Renal cortex interstitium (tissue), 15 donors: ENCODE measurements at places on chromosomes 13 and 19. TPM values are rescaled to one million over a fixed set of nuclear protein-coding genes. Genes with fewer than 3 reads are reported as not detected.

GRCh38 chr19:591099-591958 lies 1.6 kb downstream of the HCN2 start:
- DNase-seq = no peak

GRCh38 chr19:54023191-54023590 lies 31.8 kb downstream of the CACNG6 start:
- no peak for DNase-seq

DNA sequence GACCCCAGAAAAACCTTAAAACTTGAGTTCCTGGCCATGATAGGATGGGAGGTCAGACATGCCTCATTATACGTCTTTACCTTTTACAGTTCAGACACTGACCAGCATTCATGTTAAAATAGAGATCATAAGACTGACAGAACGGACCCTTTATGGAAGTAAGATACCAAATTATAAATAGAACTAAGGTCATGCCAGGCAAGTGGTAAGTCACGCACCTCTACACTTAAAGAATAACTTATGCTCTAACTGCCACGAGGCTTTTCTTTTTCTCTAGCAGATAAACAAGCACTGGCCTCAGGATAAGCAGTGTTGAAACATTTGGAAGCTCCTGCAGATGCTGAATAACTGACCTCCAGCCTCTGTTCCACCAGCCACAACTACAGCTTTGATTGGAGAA lies 28.4 kb downstream of the GPR42 start:
- DNase-seq = no peak

DNA sequence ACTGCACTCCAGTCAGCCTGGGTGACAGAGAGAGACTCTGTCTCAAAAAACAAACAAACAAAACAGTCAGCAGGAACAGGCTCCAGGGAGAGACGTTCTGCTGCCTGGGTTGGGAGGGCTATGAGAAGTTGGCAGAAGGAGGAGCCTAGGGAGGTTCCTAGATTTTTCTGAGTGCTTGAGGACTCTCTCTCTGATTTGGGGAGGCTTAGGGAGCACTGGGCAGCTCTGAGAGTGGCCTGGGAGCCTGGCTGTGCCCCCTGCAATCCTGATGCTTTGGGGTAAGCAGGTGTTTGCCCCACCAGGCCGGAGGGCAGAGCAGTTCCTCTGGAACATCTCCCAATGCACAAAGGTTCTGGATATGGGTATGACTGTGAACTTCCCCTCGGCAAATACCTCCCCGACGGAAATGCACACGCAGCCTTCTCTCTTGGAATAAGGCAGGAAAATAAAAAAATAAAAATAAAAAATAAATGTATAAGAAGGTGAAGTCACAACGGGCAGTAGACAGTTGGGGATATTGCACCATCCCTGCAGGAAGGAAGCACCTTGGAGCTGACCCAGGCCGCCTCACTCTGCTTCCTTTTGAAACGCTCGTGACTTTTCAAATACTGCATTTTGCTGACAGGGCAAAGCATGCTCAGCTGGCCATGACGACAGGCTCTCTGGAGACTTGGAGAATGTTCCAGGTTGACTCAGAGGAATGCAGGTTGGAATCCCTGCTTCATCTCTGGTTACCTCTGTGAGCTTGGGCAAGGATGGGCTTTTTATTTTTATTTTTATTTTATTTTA lies 26.5 kb upstream of the HOMER3 start:
- DNase-seq = no peak

DNA sequence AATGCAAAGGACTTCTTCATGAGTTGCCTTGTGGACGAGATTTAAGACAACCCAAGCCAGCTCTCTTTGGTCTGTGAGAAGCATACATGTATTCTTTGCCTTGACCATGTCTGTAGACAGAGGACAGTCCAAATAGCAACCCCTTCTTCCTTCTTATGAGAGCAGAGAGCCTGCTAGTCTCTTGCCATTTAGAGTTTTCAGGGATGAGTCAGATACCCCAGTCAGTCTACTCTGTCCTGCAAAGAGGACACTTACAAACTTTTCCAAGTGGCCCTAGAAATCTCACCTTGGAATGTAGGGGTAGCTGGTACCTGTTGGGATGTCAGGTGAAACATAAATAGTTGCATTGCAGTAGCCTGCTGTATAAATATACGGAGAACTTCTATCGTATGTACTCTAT lies 36.7 kb downstream of the DNAJC3 start:
- DNase-seq = no peak

- DNase-seq = no peak
Observed at GRCh38 chr13:41851351-41851750, 109.6 kb downstream of the VWA8 start.

DNA sequence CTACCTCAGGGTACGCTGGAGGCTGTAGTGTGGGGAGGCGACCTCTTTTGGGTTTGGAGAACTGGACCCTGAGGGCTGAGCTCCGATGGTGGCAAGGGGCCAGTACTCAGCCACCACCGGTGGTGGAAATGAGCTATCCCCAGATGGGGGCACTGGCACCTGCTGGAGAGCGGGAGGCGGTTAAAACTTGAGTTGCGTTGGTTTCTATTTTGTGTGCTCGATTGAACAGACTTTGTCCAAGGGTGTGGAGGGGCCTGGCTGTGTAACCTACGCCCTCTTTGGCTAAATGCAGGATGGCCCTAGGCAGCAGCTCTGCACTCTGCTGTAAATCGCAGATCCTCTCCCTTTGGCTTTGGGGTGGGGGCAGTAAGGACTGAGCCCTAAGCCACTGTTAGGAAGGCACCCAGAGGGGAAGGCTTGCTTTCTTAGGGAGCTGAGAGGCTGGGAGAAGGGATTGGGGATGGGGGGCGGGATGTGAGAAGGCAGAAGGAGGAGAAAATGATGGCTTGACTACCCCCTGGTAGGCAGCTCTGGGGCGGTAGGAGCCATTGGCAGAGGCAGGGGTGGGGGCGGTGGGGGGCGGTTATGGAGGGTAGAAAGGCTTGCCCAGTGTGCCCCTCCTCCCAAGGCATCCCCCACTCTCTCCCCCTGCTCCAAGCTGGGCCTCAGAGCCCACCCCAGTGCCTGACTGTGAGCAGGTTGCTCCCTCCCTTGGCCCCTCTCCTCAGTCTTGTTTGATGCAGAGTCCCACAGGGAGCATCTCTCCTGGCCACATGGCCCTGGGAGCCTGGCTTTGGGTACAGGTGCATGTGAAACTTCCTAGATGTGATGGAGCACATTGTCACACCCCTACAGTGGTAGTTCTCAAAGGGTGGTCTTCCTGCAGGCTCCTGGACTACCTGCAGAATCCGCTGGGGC lies 5.0 kb downstream of the VSTM2B start:
- DNase-seq = no peak

- no peak for DNase-seq
Observed at GRCh38 chr19:10134040-10134439, 14.3 kb upstream of the EIF3G start.

DNA sequence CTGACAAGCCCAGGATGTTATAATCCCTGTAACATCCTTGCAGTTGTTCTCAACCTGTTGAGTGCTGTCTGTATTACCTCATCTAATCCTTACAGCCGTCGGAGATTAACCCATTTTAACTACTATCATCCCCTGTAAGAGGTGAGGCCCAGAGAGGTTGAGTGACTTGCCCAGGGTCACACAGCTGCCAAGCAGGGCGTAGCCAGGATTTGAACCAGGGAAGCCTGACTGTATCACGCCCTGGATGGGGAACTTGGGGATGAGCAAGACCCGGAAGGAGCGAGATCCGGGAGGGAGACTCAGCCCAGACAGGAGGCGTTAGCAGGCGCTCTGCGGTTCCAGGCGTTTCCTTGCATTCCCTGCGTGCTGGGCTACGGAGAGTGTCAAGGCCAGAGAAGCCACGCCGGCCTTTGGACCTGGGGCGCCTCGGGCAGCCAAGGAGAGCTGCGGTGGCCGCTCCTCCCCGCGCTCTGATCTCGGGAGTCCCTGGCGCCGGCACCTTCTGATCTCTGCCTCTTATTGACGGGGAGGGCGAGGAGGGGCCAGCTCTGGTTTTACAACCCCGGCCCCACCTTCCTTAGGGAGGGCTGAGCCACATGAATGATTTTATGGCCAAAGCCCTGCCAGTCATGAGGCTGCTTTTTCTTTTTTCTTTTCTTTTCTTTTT lies 6.2 kb downstream of the SULT2B1 start:
- DNase-seq = peak; percentile 59

GRCh38 chr19:1843116-1843515 lies 5.2 kb downstream of the REXO1 start:
- DNase-seq = no peak

- no peak for DNase-seq
Observed at GRCh38 chr19:30339624-30340525, 32.3 kb upstream of the ZNF536 start.

DNA sequence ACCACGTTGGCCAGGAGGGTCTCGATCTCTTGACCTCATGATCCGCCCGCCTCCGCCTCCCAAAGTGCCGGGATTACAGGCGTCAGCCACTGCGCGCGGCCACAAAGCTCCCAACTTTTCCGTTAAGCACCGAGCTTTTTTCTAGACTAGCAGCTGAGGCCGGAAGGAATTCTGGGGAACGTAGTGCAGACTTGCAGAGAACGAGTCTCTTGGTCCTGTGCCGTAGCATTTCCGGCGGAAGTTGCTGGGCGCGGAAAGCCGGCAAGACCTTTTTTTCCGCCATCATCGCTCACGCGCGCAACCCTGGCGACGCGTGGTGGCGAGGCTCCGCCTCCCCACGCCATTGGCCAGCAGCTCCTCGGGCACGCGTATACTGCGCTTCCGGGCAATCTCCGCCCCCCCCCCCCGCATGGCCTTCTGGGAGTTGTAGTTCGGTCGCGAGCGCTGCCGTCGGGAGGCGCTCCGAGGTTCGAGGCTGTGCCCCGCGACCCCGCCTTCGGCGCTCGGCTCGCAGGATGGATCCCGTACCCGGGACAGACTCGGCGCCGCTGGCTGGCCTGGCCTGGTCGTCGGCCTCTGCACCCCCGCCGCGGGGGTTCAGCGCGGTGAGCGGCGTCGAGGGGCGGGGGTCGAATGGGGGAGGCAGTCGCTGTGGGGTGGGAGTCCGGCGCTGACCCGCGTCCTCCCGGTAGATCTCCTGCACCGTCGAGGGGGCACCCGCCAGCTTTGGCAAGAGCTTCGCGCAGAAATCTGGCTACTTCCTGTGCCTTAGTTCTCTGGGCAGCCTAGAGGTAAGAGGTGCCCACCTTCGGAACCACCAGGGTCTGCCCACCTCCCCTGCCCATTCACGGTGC lies at the start of gene MVB12A:
TSS of gene MVB12A (plus strand) at position 427 of the 854 bp plus-strand sequence. CDS start at position 516, 89 bp downstream.
- peak; percentile 99 for DNase-seq

DNA sequence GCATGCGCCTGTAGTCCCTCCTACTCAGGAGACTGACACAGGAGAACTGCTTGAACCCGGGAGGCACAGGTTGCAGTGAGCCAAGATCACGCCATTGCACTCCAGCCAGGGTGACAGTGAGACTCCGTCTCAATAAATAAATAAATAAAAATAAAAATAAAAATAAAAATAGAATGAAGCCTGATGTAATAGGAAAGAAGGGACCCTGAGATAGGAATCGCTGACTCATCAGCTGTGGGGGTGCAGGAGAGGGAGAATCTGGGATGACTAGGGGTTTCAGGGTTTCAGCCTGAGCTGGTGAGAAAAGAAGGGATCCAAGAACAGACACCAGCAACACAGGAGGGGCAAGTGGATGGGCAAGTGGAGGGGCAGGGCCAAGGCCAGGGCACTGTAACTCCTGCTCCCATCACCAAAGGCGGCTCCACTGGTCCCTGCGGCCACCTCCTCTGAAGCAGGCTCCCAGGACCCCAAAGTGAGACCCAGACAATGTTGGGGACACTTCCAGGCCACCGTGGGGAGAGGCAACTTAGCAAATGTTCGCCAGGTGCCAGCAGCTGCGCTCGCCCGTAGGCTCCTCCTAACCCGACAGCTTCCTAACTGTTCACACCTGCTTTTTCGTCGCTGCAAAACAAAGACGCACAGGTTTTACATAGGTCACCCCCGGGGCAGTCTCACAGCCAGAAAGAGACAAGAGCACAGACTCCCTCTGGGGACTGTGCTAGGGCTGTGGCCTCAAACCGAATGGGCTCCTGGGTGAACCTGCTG lies 1.2 kb downstream of the HAUS8 start:
- no peak for DNase-seq

DNA sequence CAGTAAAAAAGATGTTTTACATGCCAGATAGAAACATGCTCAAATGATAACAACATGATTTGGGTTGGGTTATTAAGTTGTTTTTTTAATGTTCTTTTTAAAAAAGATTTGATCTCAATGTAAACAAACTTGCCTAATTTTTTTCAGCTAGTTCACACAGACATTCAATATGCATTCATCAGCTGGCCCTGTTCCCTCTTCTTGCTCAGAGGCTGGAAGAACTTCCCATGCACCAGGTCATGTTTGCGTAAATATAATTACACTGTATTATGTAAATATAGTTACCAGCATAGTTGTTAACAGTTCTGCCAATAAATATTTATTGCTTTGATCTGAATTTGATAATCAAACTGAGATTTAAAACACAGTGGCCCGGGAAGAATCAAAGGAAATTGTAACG lies 70.6 kb downstream of the ATP11A start:
- DNase-seq = no peak

- DNase-seq = no peak
Observed at GRCh38 chr19:38185562-38185961, 38.5 kb downstream of the DPF1 start.

DNA sequence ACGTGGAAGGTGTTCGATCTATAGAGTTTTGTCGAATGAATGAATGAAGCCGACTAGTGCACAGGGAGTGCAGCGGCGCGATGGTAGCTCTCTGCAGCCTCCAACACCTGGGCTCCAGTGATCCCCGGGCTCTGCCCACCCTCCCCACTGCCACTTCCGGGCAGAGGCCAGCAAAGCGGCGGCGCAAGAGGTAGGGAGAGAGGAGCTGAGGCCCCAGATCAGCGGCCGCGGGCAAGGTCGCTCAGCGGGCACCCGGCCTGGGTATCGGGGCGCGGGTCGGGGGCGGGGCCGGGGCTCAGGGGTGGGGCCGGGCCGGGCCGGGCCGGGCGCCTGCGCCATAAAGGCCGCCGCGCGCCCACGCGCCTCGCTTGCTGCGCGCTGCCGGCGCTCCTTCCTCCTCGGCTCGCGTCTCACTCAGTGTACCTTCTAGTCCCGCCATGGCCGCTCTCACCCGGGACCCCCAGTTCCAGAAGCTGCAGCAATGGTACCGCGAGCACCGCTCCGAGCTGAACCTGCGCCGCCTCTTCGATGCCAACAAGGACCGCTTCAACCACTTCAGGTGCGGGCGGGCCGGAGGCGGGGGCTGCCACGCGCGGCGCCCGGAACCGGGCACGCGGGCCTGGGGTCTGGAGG lies at the start of gene GPI:
TSS of gene GPI (plus strand) at position 367 of the 633 bp plus-strand sequence. CDS start at position 438, 71 bp downstream.
- DNase-seq = no peak

DNA sequence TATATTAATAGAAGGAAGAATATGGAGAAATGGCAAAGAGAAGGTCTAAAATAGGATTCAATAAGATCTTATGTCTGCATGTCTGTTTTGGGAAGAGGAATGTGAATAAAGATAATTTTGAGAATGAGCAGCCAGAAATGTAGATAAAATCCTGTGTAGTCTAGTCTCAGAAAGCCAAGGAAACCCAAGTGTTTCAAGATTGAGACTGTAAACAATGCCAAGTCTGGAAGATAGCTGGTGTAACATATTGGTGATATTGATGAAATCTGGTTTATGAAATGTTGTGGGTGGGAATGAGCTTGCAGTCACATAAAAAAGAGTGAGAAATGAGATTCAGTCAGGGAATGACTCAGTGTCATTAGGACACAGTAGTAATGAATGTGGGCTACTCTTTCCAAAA lies 1180.3 kb upstream of the PCDH20 start:
- no peak for DNase-seq

Gene ZNF90
- 12.1 TPM for polyA plus RNA-seq

Gene VSTM2B
- 0.42 TPM for polyA plus RNA-seq

Gene GRIK5
- 23.2 TPM for polyA plus RNA-seq

Gene ZSCAN5B
- 0.17 TPM for polyA plus RNA-seq

Gene GARIN5A
- 9.8 TPM for polyA plus RNA-seq

Gene ZNF730
- polyA plus RNA-seq = 7.1 TPM

Gene GSK3A
- 74.0 TPM for polyA plus RNA-seq

Gene GPR18
- polyA plus RNA-seq = 0.23 TPM
